ENCODE measurements at places on chromosomes 3 and 15.

GRCh38 chr3:167798443-167798842 lies 62.9 kb downstream of the SERPINI1 start:
- DNase-seq: no peak

GRCh38 chr3:66392966-66393332 lies 107.9 kb downstream of the LRIG1 start:
- no peak for DNase-seq

- DNase-seq: peak; percentile 36
Measured at GRCh38 chr3:42936157-42936981, 30.4 kb downstream of the ZNF662 start.

DNA sequence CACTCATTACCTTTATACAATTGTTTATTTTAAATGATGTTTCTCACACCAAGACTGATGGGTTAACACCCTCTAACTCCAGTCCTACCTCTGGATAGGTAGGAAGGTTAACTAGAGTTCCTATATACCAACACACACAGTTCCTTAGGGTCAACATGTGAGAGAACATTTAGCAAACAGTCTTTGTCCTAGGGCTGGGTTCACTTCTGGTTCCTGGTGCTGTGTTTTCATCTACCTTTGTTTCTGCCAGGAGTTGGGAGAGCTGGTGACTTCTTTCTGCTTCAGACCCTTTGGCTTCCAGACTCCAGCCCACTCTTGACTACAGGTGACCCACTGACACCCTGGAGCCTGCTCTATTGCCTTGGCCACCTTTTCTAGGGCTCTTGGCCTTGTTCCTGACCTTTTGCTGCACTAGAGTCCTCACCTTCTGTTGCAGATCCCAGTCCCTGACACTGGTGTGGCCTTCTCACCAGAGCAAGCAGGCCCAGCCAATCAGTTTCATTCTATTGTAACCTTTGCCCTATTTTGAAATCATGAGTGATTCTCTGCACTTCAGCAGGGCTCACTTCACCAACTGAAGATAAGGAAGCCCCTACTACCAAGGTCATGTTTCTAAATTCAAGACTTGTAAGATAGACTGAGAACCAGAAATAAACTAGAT lies 50.0 kb upstream of the SECISBP2L start:
- DNase-seq: no peak

GRCh38 chr15:41982133-41982930 lies 10.0 kb upstream of the EHD4 start:
- no peak for DNase-seq

DNA sequence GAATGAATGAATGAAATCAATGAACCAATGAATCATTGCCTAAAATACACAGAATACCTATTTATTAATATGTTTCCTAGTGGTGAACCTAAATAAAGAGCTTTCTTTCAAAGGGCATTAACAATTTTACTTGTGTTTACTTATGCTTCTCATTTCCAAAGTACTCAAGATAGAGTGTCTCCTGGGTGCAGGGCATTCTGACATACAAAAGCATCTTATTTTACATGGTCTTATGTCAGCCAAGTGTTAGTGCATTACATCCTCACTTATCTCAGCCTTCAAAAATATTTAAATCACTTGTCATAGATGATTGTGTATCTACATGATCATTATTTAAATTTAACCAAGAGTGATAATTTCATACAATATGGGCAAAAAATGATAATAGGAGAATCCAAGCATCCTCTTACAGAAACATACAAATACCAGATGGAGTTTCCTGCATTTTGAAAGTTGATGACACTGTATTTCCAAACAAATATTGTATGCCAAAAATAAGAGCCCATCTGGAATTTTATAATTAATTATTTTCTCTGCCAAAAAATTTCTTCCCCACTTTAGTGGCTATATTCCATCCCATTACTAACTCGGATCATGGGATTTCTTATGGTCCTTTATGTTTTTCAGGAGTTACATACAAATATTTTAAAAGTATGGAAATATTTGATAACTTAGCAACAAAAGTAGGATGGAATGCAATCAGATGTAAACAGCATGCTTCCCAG lies 279.0 kb downstream of the RBMS3 start:
- DNase-seq: no peak

- no peak for DNase-seq
Measured at GRCh38 chr3:49339581-49339940, 292 bp downstream of the USP4 start.

- peak; percentile 20 for DNase-seq
Measured at GRCh38 chr3:69204315-69204957, 82.0 kb upstream of the LMOD3 start.

GRCh38 chr3:86951322-86951721 lies 39.6 kb downstream of the VGLL3 start:
- DNase-seq: no peak

GRCh38 chr15:23897091-23897490 lies 210.0 kb upstream of the NDN start:
- no peak for DNase-seq

GRCh38 chr3:107881509-107881908 lies 209.3 kb downstream of the CD47 start:
- no peak for DNase-seq

DNA sequence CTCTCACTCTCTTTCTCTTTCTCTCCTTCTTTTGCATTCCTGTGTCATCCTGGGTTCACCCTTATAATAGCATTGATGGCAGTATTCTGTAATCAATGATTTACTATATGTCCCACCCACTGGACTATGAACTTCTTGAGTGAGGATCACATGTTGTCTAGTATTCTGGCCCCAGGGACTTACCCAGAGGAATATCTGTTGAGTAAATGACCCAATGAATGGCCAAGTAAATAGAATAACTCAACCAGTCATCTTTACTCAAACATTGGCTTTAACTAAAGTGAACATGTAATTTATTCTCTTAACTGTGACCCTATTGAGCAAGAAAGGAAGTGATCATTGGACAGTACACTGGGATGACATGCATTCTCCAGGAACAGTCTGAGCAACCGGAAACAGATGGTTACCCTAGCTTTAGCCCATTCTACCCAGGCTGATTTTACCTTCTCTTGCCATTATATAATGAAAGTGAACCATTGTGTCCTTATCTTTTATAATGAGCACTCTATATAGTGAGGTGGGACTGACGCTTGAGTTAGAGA lies 94.5 kb upstream of the SOX14 start:
- no peak for DNase-seq

DNA sequence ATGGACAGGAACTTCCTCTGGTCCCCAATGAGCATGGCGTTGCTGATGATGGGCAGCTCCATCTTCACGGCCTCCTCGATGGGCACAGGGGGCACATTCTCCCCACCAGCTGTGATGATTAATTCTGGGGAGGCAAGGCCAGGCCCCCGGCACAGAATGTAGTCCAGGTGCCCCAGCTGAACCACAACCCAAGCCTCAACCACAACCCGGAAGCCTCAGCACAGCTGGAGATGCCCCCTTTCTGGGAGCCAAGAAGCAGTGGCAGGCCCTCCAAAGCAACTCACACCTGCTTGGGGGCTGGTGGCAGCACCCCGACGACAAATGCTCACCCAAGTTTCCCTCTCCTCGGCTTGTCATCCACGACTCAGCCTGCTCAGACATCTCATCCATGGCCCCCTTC lies 25.2 kb downstream of the IDH3A start:
- DNase-seq: no peak

GRCh38 chr15:73464602-73465001 lies 21.6 kb downstream of the REC114 start:
- no peak for DNase-seq

DNA sequence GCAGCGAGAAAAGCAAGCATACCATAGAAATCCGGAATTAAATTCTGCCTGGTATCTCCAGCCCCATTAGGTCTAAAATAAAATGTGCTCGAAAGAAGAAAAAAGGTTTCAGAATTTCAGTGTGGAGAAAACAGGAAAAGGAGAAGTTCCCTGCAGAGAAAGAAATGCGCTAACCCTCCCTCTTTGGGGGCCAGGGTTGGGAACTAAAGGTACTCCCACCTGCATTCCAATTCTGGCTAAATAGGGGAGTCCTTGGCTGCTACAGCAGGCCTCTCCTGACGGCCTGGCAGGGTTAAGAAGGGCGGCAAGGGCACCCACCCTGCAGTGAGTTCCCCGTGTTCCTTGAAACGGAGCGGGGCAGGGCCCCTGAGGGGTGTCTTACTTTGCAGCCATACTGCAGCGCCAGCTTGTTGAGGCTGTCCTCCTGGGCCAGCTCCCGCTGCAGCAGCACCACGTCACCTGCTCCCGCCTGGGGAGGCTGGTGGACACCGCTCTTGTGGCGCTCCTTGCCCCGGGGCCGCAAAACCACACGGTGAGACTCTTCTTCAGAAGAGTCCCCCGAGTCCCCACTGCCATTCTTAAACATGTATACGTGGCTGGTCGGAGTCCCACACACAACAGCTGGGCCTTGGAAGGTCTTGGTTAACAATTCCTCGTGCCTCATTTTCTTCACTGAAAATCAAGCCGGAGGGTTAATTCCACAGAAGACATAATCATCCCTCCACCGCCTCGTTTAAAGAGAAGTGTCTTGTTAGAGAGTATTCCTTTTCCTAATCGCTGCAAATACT lies 1.7 kb downstream of the LYSMD4 start:
- DNase-seq: no peak

GRCh38 chr15:40243126-40243810 lies 4.4 kb downstream of the PAK6 start:
- no peak for DNase-seq

GRCh38 chr15:63615935-63616334 lies 18.7 kb downstream of the FBXL22 start:
- no peak for DNase-seq

GRCh38 chr3:143165211-143165610 lies 45.6 kb downstream of the CHST2 start:
- DNase-seq: no peak

- no peak for DNase-seq
Measured at GRCh38 chr15:20358066-20358778, 183.4 kb downstream of the GOLGA6L6 start.

- DNase-seq: no peak
Measured at GRCh38 chr3:81666502-81667121, 94.8 kb downstream of the GBE1 start.

DNA sequence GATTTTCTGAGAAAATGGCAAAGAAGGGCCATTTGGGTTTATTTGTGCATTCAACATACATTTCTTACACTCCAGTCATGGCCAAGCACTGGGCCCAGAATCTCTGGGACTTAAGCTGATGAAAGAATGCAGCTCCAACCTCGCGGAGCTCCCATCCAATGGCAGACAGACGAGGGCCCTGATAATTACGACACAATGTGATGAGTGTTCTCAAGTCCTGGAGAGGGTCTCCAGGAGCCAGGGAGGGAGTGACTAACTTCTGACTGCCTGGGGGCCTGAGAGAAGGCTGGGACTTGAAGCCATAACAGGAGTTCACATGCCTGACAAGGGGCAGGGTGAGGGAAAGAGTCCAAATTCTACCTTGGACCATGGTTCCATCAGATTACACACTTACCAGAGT lies 42.6 kb upstream of the BNC1 start:
- no peak for DNase-seq

GRCh38 chr3:194285850-194286197 lies 65.3 kb downstream of the CPN2 start:
- no peak for DNase-seq

DNA sequence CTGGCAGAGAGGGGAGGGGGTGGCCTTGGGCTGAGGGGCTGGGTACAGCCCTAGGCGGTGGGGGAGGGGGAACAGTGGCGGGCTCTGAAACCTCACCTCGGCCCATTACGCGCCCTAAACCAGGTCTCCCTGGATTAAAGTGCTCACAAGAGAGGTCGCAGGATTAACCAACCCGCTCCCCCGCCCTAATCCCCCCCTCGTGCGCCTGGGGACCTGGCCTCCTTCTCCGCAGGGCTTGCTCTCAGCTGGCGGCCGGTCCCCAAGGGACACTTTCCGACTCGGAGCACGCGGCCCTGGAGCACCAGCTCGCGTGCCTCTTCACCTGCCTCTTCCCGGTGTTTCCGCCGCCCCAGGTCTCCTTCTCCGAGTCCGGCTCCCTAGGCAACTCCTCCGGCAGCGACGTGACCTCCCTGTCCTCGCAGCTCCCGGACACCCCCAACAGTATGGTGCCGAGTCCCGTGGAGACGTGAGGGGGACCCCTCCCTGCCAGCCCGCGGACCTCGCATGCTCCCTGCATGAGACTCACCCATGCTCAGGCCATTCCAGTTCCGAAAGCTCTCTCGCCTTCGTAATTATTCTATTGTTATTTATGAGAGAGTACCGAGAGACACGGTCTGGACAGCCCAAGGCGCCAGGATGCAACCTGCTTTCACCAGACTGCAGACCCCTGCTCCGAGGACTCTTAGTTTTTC lies 4.9 kb downstream of the ISL2 start:
- no peak for DNase-seq

- no peak for DNase-seq
Measured at GRCh38 chr3:170352936-170353335, 4.6 kb upstream of the SKIL start.

- no peak for DNase-seq
Measured at GRCh38 chr15:28096411-28096669, 2.8 kb downstream of the OCA2 start.

DNA sequence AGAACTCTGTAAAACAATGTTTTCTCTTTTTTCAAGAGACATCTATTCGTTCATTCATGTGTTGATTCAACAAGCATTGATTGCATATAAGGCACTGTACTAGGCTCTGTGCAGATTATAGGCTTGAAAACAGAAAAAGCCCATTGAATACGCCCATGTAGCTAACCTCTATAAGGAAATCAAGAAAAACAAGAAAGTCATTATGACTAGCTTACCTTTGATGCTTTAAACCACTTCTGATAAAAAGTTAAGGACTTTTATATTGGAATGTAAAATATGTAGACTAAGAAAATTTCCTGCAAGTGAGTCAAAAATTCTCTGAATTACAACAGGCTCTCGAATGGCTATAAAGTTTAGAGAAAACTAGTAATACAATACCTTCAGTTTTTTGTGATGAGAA lies 92.5 kb downstream of the BDH1 start:
- no peak for DNase-seq

GRCh38 chr3:61828880-61829721 lies 267.7 kb downstream of the PTPRG start:
- DNase-seq: no peak

GRCh38 chr3:128091586-128091985 lies 32.0 kb downstream of the RUVBL1 start:
- no peak for DNase-seq

GRCh38 chr3:142940000-142940399 lies 23.5 kb downstream of the PAQR9 start:
- DNase-seq: no peak

- no peak for DNase-seq
Measured at GRCh38 chr15:88031461-88031860, 225.1 kb downstream of the NTRK3 start.

GRCh38 chr3:100403362-100404249 lies 2.3 kb downstream of the LNP1 start:
- DNase-seq: no peak

DNA sequence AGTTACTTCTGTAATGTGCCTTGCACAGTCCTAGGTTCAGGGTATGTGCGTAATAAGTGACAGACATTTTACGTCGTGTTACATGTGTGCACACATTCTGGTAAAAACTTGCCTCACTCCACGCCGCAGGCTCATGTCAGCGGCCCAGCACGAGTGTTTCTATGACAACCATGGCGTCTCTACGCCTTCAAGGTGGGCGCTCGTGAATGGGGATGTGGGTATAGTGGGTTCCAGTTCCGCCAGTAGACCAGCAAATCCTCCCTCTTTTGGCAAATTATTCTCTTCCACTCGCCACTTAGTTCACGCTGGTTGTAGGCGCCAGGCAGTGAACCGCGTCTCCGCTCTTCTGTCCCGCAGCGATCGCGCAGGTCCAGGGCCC lies 40.3 kb downstream of the CHST14 start:
- DNase-seq: no peak
